ENCODE measurements at places on chromosomes 11 and 22.

DNA sequence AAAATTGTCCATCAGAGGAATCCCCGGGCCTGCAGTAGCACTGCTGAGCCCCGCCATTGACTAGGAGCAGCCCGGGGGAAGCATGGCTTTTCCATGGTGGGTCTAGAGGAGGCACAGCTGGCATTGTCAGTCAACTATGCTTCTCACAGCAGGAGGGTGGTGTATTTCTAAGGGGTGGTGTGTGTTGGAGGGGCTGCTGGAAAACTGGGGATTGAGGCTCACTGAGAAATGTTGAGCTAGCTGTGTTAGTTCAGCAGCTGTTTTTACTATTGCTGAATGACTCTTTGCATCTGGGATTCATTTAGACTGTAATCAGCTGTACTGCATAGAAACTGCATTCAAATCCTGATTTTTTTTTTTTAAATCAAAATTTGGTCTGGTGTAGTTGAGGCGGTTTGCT lies 5.6 kb downstream of the DDX10 start:
- DNase-seq, result no peak

GRCh38 chr11:130415731-130416529 lies 12.5 kb downstream of the ADAMTS8 start:
- DNase-seq, result no peak

- no peak for DNase-seq
These were observed 47.0 kb downstream of the PACSIN2 start for GRCh38 chr22:42967933-42968332.

- DNase-seq, result no peak
These were observed 169.0 kb upstream of the GRK3 start for GRCh38 chr22:25395468-25395867.

DNA sequence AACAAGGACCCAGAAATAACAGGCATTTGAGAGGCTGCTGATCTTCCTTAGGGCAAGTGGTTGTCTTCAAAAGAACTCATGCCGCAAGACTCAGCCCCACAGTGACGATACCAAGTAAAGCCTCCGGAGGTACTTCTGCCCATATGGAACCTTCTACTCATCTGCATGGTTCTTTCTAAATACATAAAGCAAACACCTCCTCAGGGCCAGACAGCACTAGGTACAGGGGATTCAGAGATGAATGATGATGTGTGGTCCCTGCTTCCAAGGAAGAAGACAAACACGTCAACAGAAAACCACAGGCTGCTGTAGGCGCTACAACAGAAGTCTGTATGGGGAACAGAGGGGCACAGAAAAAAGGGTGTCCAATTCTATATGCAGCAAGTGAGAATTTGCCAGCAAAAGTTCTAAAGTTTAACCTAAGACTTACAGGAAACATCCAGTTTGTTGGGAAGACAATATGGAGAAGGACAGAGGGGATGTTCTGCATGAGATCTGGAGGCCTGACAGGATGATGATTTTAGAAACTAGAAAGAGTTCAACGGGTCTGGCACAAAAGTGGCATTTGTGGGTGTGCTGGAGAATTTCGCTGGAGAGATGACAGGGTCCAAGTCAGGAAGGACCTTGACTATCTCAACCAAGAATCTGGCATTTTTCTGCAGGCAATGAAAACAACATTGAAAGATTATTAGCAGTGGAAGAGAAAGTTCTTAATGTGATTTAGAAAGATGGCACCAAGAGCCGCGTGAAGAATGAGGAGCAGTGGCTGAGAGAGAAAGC lies 23.7 kb downstream of the JAML start:
- peak; percentile 19 for DNase-seq

DNA sequence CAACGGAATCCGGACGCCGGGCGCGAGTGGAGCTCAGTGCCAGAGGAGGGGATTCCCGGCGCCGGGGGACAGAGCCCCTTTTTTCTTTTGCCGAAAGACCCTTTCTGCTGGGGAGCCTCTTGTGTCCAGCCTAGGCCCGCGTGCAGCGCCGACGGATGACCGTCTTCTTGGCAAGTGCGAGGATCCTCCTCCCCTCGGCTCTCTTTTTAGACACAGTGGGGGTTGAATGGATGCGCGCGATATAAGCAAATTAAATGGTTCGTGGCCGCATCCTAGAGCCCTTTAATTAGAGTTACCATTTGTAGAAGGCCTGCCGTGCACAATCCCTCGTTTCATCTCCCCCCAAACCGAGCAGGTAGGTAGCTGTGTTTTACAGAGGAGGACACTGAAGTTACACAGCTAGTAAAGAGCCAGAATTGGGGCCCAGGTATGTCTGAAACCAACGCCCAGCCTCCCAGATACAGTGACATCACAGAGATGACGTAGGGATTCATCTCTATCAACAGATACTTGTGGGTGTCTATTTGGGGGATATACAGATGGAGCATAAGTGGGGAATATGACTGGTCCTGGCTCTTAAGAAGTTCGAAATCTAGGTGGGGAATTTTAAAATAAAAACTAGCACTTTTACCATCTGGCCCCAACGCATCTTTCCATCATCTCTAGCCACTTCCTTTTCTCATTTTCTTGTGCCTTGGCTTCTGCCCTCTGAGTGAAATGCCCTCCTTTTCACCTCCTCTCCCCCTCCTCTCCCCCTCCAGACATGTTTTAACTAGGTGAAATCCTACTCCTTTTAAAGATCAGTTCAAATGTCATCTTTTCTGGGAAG lies 875 bp downstream of the TCP11L1 start:
- peak; percentile 17 for DNase-seq

GRCh38 chr11:74480688-74481417 lies 12.7 kb downstream of the LIPT2 start:
- DNase-seq, result no peak

DNA sequence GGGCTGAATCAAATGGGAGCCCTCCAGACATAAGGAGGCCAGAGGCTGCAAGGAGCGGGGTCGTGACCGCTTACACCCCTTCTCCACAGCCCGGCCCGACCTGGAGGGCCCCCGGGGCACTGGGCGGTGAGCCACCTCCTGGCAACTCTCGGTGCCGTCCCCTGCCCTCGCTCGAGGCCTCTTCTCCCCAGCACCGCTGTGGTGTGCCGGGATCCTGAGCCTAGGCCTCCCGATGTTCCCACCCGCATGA lies 432 bp upstream of the GP1BB start:
- DNase-seq, result no peak

- no peak for DNase-seq
These were observed 16.6 kb upstream of the STK33 start for GRCh38 chr11:8610532-8611116.

DNA sequence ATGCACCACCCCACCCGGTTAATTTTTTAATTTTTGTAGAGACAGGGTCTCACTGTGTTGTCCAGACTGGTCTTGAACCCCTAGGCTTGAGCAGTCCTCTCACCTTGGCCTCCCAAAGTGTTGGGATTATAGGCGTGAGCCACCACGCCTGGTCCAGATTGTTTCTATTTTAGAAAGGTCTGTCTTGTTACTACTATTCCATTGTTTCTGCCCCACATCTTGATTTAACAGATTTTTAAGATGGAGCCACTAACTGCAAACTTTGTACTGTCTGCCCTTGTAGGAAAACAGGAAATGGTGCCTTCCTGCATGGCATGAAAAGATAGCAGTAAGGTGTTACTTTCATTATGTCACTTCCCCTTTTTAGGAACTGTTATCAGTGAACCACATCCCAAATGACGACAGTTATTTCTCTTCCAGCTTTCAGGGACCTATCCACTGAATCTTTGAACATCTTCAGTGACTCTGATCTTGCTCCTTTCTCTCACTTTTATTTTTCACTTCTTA lies 23.2 kb downstream of the TAF1D start:
- no peak for DNase-seq

- DNase-seq, result no peak
These were observed 48.1 kb upstream of the ALKBH3 start for GRCh38 chr11:43832536-43832935.

- DNase-seq, result no peak
These were observed 8.9 kb downstream of the TRPC6 start for GRCh38 chr11:101574886-101575285.

GRCh38 chr22:47423861-47424820 lies 661.7 kb downstream of the TBC1D22A start:
- DNase-seq, result no peak

GRCh38 chr11:133747409-133747808 lies 97.9 kb downstream of the SPATA19 start:
- no peak for DNase-seq

DNA sequence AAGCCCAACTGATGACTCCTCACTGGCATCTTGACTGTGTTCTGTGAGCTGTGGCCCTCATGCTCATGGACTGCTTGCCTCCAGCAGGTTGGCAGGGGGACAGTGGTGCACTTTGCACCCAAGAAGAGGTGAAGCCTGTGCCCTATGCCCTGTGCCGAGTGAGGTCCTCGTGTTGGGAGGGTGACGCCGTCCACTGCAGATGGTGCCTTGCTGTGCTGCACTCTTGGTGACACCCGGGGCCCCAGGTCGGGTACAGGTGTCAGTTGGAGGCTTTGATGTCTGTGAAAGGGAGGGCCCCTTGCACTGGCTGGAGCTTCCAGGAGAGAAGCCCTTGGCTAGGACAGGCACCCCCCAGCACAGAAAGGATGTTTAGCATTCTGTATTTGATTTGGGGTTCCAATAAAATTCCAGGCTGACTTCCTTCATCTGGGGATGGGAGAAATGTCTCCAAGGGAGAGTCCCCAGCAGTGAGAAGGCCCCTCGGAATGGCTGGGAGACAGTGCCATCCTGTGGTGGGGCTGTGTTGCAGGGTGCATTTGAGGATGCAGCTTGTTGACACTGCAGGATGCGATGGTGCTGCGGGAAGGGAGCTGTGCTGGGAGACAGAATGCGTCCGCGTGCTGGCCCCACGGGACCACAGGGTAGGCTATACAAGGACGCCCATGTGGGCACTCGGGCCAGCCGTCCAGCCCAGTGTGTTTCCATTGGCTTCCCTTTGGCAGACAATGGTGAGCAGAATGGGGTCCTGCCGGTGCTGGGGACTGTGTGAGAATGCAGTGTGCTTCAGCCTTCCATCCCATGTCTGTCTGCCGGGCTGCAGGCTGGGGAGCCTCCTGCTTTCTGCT lies 2.5 kb upstream of the ZDHHC8 start:
- DNase-seq, result no peak

GRCh38 chr11:100961633-100962032 lies 168.0 kb downstream of the PGR start:
- DNase-seq, result no peak

GRCh38 chr11:46597609-46598219 lies 3.9 kb upstream of the AMBRA1 start:
- DNase-seq, result no peak

DNA sequence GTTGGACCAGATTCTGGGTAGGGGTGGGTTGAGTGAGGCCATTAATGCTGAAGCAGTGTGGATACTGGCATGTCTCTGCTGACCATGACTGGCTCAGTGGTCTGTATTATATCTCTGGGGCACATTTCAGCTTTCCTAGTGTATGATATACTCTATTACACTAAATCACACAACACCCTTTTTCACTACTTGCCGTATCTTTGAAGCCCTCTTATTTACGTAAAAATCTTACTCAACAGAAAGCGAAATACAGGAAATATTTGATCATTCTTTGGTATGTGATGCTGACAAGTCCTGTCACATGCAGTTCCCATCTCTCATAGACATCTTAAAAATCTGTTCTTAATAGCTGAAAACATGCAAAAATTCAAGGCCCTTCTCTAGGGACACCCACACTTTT lies 40.3 kb downstream of the OR5B17 start:
- DNase-seq, result no peak

DNA sequence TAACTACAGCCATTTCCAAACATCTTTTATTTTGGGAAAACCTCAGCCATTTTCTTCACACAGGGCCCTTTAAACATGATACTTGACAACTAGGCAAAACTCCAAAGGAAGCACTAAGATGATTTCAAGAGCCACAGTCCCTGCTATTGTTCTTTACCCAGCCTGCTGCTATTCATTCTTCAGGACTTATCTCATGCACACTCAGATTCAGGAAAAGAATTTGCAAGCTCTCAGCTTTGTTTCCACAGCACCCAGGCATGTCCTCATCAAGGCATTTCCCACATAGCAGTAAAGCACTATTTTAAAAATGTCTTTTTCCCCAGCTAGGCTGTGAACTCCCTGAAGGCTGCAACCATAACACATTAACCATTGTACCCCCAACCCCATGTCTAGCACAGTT lies 609.3 kb upstream of the CCDC90B start:
- no peak for DNase-seq

DNA sequence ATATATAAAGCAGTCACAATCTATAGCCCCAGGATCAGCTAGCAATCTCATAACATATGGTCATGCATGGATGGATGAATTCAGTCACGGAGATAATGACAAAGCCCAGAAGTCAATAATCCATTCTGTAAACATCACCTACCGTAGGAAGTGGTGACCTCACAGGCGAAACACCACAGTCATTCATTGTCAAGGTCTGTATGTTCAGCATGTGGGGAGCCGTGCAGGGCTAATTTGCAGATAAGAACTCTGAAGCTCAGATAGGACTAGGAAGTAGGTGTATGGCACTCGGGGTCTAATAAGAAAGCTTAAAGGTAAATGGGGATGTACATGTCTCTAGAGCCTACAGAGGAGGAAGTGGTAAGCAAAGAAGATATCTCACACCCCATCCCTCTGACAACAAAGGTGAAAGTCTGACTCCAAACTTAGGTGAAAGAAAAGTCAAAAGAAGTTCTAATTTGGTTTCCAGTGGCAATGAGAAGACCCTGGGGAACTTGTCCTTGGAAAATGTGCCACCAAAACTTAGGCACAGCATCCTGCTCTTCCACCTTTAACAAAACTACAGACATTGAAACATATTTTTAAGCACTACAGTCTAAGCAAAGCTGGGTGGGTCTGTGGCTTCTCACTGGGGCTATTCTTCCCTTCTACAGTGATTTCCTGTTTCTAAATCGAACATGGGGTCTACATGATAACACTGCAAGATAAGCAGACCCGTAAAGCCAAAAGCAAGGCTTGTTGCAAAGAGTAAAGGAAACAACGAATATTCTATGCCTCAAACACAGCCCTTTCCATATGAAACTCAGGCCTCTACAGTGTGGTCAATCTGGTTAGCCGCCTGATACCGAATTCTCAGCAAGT lies 5.2 kb downstream of the CRTAM start:
- DNase-seq, result no peak

DNA sequence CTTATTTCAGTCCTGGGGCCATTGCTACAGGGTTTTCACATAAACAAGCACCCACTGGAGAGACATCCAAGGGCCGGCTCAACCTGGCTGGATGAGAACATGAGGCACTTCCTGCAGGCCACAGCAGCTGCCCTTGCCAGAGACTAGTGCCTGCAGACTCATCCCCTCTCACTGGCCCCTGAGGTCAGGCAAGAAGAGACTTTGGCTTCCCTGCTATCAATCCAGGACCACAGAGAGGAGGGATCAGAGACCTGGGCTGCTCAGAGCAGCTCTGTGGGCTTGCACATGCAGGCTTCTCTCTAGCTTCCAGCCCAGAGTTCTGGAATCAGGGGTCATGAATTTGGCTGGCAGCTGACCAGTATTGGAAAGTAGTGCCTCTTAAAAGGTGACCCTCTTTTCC lies 79.5 kb downstream of the CABIN1 start:
- DNase-seq, result no peak

GRCh38 chr11:127470306-127470884 lies 469.8 kb upstream of the KIRREL3 start:
- DNase-seq, result no peak

- no peak for DNase-seq
These were observed 5.7 kb downstream of the CELSR1 start for GRCh38 chr22:46531581-46532175.
